Dermis blood vessel endothelial cell (primary cell): ENCODE measurements at places on chromosomes 7 and 10.

GRCh38 chr10:93436591-93437085, 45.5 kb downstream of the MYOF start:
- DNase-seq = peak; percentile 95

GRCh38 chr10:48419714-48420113, 113.2 kb downstream of the MAPK8 start:
- no peak for DNase-seq

GRCh38 chr10:371515-371914, 236.3 kb downstream of the ZMYND11 start:
- DNase-seq = no peak

GRCh38 chr10:90204956-90205314, 503.5 kb downstream of the KIF20B start:
- no peak for DNase-seq

DNA sequence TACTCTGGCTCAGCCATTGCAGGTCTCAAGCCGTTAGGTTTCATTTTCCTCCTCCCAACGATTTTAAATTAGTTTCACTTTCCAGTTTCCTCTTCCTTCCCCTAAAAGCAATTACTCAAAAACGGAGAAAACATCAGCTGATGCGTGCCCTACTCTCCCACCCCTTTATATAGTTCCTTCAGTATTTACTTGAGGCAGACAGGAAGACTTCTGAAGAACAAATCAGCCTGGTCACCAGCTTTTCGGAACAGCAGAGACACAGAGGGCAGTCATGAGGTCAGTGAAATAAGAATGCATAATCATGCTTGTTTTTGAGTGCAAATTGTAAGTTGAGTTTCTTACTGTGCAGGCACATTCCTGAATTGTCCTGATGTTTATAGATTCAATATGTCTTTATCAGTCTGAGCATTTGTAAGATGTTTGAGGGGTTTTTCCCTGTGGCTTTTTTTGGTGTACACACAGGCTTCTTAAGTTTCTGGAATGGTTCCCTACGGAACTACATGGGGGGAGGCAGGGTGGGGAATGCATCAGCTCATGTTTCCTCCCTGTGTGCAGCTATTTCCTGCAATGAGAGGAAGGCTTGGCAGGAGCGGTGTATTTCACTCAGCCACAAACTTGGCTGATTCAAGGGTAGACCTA, at the start of gene IFIT3:
IFIT3 (plus strand) TSS at position 195 of the 639 bp plus-strand sequence; CDS start at position 272, 77 bp downstream.
- DNase-seq = peak; percentile 93

DNA sequence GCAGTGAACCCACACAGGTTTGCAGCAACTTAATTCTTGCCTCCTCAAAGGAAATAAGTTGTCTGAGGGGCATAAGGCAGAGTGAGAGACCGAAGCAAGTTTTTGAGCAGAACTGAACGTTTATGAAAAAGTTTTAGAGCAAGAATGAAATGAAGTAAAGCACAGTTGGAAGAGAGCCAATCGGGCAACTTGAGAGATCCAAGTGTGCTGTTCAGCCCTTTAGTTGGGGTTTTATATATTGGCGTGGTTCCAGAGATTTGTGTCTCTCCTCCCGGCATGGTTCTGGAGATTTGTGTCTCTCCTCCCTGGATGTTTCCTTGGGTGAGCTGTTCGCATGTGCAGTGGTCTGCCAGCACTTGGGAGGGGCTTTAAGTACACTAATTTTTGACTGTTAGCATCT, 141.4 kb upstream of the DGKB start:
- DNase-seq = no peak

DNA sequence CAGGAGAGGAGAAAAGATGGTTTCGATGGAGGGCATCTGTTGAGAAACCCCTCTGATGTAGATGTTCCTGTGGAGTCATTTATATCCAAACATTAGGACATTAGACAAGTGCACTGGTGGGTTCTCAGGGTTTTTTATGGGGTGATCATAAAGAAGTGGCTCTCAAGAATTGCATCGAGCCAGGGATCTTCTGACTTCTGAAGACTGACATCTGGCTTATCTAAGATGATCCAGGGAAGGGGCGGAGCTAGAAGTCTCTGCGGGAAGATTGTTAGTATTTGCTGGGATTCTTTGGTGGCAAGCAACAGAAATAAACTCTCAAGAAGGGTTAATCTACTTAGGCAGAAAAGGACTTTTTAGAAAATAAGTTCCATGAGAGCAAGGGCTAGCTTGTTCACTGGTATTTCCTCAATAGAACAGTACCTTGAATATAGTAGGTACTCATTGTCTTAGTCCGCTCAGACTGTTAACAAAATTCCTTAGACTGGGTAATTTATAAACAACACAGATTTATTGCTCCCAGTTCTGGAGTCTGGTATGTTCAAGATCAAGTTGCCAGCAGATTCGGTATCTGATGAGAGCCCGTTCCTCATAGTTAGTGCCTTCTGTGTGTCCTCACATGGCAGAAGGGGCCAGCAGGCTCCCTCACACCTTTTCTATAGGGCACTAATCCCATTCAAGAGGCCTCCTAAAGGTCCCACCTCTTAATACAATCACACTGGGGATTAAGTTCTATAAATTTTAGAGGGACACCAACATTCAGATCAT, 28.5 kb upstream of the SYPL1 start:
- no peak for DNase-seq

DNA sequence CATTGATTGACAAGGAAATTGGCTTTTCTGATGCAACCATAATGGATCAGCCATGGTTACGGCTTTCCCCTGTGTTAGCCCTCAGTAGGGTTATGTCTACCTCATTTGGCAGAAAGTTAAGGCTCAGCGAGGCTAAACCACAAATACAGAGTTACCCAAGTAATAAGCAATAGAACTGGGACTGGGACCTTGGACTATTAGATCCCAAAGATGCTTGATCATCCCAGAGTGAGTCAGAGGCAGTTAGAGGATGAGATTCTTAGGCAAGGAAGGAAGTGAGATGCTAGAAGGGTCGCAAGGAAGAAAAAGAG, 401.4 kb downstream of the TNS3 start:
- DNase-seq = no peak

- peak; percentile 54 for DNase-seq
Measured at GRCh38 chr7:127968547-127968946, 62.7 kb downstream of the LRRC4 start.

DNA sequence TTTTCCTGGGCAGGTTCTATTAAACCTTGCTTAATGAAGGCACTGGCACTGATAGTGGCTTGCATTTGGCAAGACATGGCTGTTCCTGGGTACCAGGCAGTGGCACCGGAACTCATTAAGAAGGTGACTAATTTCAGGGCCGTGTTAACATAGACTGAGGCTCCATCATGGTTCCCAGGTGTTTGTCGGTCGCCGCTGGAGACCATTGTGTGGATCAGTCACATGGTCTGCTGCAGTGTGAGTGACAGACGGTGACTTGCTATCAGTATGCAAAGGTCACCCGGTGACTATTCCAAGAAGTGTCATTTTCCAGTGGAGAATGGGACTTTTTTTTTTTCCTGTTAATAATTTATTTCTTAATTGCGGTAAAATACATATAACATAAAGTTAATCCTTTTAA, 106.3 kb downstream of the INSYN2A start:
- peak; percentile 15 for DNase-seq

- peak; percentile 87 for DNase-seq
Measured at GRCh38 chr10:109889867-109890266, 33.4 kb downstream of the XPNPEP1 start.

DNA sequence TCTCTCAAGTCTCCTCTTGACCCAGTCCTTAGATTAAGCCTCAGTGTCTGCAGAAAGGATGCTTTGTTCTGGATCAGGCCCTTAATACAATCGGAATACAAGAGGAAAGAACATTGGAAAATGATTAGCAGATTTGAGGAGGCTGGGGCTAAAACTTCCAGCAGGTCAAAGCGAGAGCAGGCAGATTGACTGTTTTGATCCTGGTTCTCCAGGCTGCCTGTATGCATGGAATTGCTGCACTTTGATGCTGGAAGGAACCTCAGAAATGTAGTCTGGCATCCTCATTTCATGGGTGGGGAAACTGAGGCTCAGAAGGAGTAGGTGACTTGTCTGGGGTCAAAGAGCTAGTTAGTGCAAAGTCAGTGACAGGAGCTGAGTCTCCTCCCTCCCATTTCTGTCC, 202.8 kb downstream of the EMX2 start:
- no peak for DNase-seq

DNA sequence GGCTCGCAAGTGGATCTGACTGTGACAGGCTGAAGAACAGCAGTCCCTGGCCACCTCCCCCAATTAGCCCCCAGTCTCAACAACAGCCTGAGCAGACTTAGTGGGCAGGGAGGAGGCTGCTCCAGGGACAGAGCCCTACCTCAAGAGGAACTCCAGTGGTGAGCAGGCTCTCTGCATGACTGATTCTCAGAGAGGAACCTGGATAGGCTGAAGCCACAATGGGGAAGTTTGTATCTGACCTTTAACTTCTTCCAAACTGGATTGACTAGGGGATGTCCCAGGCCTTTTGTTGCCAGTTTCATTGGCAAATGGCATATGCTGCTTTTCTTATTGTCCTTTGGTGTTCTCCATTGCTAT, 93.0 kb downstream of the ARHGAP22 start:
- no peak for DNase-seq

DNA sequence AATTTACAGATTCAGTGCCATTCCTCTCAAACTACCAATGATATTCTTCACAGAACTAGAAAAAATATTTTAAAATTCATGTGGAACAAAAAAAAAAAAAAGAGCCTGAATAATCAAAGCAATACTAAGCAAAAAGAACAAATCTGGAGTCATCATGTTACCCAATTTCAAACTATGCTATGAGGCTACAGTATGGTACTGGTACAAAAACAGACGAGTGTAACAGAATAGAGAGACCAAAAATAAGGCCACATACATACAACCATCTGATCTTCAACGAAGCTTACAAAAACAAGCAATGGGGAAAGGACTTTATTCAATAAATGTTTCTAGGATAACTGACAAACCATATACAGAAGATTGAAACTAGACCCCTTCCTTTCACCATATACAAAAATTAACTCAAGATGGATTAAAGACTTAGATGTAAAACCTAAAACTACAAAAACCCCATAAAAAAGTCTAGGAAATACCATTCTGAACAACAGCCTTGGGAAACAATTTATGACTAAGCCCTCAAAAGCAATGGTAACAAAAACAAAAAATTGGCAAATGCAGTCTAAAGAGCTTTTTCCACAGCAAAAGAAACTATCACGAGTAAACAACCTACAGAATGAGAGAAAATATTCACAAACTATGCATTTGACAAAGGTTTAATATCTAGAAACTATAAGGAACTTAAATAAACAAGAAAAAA, 207.7 kb downstream of the PTN start:
- DNase-seq = no peak

DNA sequence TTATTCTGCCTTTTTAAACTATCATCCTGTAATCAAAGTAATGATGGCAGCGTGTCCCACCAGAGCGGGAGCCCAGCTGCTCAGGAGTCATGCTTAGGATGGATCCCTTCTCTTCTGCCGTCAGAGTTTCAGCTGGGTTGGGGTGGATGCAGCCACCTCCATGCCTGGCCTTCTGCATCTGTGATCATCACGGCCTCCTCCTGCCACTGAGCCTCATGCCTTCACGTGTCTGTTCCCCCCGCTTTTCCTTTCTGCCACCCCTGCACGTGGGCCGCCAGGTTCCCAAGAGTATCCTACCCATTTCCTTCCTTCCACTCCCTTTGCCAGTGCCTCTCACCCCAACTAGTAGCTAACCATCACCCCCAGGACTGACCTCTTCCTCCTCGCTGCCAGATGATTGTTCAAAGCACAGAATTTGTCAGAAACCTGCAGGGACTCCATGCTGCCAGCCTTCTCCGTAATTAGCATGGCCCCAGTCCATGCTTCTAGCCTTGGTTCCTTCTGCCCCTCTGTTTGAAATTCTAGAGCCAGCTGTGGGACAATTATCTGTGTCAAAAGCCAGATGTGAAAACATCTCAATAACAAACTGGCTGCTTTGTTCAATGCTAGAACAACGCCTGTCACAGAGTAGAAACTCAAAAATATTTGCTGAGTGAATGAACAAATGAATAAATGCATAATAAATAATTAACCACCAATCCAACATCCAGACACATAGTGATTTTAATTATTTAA, 151.7 kb downstream of the EGFR start:
- DNase-seq = no peak

DNA sequence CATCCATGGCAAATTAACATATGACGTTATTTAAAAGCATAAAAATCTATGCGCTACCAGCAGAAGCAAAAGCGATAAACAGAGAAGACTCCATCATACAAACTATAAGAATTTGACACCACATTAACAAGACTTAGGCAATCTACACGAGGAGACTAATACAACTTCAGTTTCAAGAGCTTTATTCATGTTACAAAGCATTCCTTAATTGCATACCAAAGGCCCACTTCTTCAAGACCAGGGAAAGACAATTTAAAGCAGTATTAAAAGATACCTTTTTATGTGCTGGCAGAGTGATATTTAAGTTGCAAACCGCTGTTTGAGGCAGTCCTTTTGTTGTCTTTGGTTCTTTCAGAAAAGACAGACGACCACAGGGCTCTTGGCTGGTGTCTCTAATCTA, 176.0 kb upstream of the CCDC6 start:
- DNase-seq = no peak

- DNase-seq = no peak
Measured at GRCh38 chr10:95031656-95032055, 37.6 kb downstream of the CYP2C8 start.

- DNase-seq = no peak
Measured at GRCh38 chr10:71598621-71599055, 120.9 kb downstream of the C10orf105 start.

- DNase-seq = no peak
Measured at GRCh38 chr7:129489491-129489890, 12.8 kb upstream of the SMKR1 start.

GRCh38 chr7:41702635-41703371, at the start of gene INHBA:
TSS of gene INHBA (minus strand) at chr7:41703090. CDS start at chr7:41700374, 2,716 bp downstream.
- DNase-seq = peak; percentile 66

DNA sequence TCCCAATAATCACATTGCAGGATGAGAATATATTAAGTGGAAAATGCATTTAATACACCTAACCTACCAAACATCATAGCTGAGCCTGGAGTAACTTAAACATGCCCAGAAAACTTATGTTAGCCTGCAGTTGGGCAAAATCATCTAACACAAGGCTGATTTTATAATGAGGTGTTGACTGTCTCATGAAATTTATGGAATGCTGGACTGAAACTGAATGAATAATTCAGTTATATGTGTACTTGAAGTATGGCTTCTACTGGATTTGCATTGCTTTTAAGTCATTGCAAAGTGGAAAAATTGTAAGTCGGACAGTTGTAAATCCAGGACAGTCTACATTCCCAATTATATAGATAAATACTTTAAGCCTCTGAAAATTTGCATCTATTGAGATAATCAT, 5.4 kb downstream of the SFTPA1 start:
- no peak for DNase-seq

DNA sequence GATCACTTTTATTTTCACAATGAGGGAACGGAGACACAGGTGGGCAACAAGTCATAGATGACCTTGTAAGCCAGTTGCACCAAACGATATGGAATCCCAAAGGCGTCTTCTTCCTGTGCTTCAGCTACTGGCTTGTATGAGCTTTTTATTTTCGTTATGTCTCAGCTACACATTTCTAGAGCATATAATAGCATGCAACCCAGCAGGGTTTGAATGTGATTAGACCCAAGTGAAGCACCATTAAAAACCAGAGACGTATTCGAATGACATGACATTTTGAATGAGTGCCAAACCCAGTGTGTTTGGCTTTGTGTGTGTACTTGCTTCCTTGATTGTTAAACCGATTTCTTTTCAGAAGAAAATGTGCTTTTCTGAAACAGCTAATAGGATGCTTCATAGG, 963.2 kb upstream of the CELF2 start:
- no peak for DNase-seq

- DNase-seq = peak; percentile 28
Measured at GRCh38 chr10:44756216-44756615, 154.9 kb upstream of the TMEM72 start.

GRCh38 chr7:106614751-106615150, 46.2 kb downstream of the CCDC71L start:
- no peak for DNase-seq

GRCh38 chr7:102221961-102222360, 64.7 kb upstream of the SH2B2 start:
- no peak for DNase-seq
